ENCODE measurements at places on chromosomes 3 and 15. TPM values are rescaled to one million over a fixed set of nuclear protein-coding genes. Genes with fewer than 3 reads are reported as not detected.

GRCh38 chr3:195005251-195005620 lies 265.7 kb downstream of the XXYLT1 start:
- no peak for DNase-seq

DNA sequence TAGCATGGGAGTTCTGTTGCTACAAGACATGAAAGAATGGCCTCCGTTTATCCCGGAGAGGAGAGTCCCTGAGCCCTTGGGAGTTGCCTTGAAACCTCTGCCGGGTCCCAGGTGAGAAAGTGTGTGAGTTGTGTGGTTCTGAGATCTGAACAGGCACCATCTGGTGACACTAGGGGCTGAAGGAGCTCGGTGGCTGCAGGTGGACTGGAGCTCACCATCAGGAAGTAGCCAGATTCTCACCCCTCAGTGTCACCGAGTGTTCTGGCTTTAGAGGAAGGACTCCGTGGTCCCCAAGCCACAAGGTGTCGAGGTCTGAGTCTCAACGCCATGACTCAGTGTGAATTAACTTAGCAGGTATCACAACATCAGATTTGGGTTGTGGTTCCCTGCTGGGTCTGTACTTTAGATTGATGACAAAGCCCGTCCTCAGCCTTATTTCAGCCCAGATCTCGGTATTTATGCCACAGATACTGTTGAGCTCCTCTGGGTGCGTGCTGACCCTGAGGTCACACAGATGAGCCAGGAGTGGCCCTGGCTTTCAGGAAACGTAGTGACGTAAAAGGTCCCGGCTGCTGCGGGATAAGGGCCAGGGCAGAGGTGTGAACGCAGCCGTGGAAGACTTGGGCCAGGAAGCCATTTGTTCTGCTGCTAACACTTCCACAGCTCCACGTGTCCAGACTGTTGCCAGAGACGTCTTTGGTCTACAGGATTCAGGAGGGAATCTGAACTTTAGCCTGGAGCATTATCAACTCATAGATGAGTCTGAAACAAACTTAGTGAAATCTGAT lies 54.4 kb downstream of the PGPEP1L start:
- no peak for DNase-seq

DNA sequence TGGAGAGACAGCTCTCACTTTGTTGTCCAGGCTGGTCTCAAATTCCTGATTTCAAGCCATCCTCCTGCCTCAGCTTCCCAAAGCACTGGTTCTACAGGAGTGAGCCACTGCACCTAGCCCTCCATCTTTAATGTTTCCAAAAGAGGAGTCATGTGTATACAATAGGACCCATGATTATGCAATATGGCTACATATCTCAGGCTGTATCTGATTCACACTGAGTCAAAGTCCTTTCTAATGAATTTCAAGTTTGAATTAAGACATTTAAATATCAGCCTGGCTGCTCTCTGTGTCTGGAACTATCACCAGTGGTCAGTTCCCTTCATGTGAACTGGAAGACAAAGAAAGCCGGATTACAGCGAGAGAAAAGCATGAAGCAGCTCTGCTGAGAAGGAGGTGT lies 90.5 kb downstream of the MINAR1 start:
- no peak for DNase-seq

DNA sequence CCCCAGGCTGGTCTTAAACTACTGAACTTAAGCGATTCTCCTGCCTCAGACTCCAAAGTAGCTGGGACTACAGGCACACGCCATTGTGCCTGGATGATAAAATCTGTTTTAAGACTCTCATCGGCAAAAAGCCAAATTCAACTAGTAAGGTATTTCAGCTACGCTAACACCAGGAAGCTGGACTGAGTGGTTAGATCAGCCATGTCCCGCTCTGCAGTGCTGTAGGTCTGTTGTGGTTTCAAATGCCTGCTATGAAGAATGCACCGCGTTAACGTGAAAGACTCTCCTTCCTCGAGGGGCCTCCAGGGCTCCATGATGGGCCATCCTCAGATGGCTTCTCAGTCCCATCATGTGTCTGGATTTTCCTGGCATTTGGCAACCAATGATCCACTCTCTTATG lies 70.2 kb downstream of the PCOLCE2 start:
- DNase-seq: no peak

DNA sequence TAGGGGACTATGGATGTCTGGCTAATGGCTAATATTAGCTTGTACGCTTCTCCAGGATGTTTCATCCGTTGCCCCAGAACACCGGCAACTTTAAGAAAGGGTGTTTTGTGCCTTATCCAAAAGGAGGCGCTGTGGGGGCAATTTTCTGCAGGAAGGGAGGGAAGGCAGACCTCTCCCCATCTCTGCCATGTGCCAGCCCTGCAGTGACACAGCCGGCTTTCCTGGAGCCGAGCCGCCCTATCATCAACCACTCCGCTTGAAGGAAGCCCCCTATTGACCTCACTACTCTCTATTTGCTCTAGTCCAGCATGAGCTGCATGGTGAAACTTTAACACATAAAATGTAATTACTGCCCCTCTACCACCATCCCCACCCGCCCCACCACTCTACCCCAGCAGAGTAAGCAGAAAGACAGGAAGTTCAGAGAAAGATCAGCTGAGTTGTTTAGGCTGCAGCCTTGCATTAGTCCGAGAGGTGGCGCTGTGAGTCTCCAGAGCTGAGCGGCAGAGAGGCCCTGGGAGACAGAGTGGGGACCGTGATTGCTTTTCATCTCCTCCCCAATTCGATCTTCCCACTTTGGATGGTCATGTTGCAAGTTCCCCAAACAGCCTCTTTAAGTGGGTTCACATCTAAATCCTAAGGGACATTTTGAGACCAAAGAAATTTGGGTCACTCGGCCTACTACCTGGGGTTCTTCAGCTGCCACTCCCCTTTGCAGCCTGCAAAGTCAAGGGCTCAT lies 24.5 kb upstream of the RAD18 start:
- DNase-seq: peak; percentile 73

GRCh38 chr3:67113802-67114407 lies 115.8 kb downstream of the KBTBD8 start:
- DNase-seq: peak; percentile 70

GRCh38 chr3:33211444-33211843 lies 7.2 kb downstream of the SUSD5 start:
- DNase-seq: no peak

GRCh38 chr15:64398575-64398974 lies 10.9 kb downstream of the TRIP4 start:
- DNase-seq: no peak

DNA sequence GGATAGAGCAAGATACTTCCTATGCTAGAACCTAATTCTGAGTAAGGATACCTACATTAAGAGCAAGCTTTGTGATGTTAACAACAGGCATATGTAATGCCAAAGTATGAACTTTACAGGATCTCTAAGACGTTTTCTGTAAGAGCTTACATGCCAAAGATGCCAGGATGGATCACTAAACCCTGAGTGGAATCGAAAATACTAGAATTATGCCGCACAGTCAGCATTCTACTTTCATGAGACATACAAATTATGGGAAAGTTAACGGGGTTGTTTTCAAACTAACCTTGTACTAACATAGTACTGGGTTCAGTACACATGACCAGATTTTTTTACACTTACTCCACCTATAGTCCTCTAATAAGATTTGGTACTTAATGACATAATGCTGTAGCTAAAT lies 55.1 kb downstream of the AAGAB start:
- no peak for DNase-seq

DNA sequence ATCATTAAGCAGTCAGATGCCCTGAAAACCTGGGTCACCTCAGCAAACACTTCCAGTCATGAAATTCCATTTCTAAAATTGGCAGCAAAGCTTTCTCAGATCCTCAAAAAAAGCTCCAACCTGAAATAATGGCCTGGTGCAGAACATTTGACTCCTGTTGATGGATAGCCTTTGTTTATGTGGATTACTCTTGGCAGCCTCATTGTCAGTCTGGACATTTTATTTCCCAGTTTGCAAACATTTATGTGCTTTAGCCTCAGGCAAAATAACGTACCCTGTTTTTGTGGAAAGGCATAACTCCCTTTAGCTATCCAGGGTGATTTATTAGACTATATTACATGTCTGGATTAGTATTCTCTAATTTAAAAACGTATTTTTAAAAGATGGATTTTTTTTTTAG lies 53.9 kb downstream of the PXYLP1 start:
- no peak for DNase-seq

DNA sequence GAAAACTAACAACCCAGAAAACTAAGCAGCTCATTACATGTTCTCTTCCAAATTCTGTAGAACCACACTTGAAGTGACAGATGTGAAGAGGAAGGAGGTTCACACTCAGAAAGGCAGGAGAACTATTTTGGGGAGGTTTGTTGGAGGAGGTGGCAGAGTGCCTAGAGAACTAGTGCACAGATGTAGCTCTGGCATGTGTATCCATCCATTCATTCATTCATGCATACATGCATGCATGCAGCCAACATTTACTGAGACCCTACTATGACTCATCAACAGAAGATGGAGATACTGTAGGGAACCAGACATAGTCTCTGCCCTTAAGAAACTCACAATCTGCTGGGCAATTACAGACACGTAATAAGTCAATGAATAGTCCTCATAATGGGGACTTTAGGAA lies 116.7 kb downstream of the ERC2 start:
- peak; percentile 54 for DNase-seq

DNA sequence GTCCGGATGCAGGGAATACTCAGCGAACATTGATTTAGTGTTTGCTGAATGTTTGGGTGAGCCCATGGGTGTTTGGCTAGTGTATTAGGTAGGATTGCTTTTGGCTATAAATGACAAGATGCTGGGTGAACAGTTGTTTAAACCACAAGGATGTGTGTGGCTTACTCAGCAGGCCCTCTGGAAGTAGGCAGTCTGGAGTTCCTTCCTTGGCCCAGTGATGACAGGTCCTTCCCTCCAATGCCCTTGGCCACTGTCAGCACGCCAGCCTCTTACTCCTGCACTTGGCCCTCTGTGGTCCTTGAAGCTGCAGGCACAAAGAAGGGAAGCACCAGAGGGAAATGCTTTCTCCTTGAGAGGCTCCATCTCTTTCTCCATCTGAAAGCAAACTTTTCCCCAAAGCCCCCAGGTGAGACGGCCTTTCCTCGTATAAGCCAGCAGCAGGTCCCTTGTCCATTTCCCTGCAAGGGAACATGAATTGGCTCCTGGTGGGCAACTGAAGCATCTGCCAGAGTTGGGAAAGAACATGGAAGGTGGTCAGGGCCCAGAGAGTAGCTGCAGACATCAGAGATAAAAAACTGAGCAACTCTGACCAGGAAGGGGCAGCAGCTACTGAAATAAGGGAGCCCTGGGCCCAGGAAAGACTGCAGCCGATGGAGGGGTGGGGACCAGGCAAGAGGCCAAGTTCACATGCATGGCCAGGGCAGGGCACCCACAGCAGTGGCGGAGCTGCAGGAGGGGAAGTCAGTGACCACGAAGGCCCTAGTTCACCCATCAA lies 105.0 kb downstream of the TPRA1 start:
- DNase-seq: no peak

DNA sequence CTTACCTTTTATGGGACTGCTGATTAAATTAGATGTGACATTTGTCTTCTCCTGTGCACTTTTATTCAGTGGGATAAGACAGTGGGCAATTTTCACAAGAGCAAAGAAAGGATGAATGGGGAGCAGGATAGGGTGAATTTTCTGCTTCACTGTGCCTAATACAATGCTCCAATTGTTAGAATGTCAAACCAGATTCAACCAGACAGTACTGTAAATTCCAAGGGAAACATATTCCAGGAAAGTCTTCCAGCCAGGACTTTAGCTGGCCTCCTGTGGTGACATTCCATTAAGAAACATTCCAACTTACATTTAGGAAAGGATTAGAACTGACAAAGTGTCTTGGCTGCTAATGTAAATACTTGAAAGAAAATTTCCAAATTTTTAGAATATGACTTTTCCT lies 100.1 kb upstream of the PROK2 start:
- no peak for DNase-seq

- no peak for DNase-seq
These were observed 27.4 kb upstream of the DLG1 start for GRCh38 chr3:197325773-197326172.

DNA sequence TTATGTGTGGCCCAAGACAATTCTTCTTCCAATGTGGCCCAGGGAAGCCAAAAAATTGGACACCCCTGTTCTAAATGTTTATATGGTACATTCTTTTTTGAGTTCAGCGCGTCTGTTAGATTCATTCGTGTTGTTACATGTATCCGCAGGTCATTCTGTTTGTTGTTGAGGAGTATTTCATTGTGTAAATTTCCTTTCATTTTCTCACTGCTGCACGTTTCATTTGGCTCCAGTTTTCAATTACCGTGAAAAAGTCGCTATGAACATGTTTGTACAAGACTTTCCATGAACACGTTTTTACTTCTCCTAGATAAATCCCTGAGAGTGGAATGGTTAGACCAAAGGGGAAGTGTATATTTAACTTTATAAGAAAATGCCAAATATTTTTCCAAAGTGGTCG lies 7.5 kb upstream of the OPA1 start:
- DNase-seq: no peak

DNA sequence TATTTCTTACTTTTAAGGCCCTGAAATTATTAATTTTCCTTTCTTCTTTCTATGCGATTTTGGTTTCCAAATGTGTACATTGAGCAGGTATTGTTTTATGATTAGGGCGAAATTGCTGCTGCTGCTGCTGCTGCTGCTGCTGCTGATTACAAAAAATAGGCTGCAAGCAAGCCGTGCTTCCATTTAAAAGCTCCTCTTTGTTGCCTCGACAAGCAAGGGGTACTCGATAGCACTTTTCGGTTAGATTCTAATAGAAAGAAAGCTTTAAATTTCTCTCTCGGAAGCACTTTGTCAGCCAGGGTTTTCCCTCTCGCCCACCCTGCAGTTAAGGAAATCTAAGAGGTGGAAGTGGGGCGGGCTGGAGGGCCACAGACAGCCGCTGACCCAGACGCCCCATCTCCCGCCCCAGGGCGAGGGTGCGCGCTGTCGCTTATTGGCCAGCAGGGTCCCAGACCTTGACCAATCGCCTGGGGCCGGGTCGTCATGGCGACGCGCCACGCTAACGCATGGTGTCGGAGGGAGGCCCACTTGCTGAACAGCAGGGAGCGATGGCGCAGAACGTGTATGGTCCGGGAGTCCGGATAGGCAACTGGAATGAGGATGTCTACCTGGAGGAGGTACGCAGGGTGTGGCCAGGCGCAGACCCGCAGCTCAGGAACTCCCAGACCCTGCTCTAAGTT lies at the start of gene CFAP161:
TSS of gene CFAP161 (plus strand) at position 489 of the 680 bp plus-strand sequence. CDS start at position 549, 60 bp downstream.
- DNase-seq: peak; percentile 75

GRCh38 chr3:5056111-5056391 lies 66.0 kb upstream of the ARL8B start:
- DNase-seq: no peak

The PSTPIP1 gene
- total RNA-seq: 0.62 TPM

The CD86 gene
- total RNA-seq: 1.7 TPM

The AADACL2 gene
- not detected for total RNA-seq

The C3orf62 gene
- 3.9 TPM for total RNA-seq

The SYNPR gene
- 56.5 TPM for total RNA-seq

The USP50 gene
- 1.1 TPM for total RNA-seq

The SGO1 gene
- total RNA-seq: 1.7 TPM

The CFAP92 gene
- 2.2 TPM for total RNA-seq

The GOLGA8N gene
- total RNA-seq: 1.4 TPM

The MITF gene
- total RNA-seq: 2.7 TPM

The SPINT1 gene
- total RNA-seq: 5.1 TPM

Data from occipital lobe (tissue), 3 donors.